Urothelium cell line (cell line): ENCODE measurements at places on chromosomes 6 and 20.

- no peak for DNase-seq
Measured at GRCh38 chr6:154602708-154603107, 92.2 kb upstream of the CNKSR3 start.

GRCh38 chr6:143605906-143606521 is 71.8 kb upstream of the PHACTR2 start:
- DNase-seq, result no peak

DNA sequence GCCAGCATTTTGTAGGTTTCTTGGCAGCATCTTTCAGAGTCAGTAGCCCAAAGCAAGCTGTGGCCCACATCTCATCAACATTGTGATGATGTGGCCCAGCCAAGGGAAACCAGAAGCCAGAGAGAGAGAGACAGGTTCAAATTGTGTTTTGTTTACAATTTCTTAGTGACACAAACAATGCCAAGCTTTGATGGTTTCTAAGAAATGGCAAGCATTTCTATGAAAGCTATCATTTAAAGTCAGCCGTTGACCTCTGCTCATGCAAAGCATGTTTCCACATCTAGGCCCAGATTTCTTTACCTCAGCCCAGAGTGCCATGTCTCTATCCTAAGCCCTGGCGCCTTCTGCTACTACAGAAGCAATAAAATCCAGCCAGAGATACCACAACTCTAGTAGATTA is 32.9 kb downstream of the GCM1 start:
- no peak for DNase-seq

GRCh38 chr6:6230286-6230685 is 90.2 kb downstream of the F13A1 start:
- DNase-seq, result no peak

- DNase-seq, result no peak
Measured at GRCh38 chr6:11497881-11498280, 39.7 kb upstream of the TMEM170B start.

GRCh38 chr6:107653183-107653580 is 163.3 kb downstream of the SOBP start:
- DNase-seq, result no peak

GRCh38 chr20:1190847-1191246 is 6.1 kb upstream of the TMEM74B start:
- no peak for DNase-seq
